ENCODE measurements at places on chromosomes 6 and 20. TPM values are rescaled to one million over a fixed set of nuclear protein-coding genes. Genes with fewer than 3 reads are reported as not detected.

DNA sequence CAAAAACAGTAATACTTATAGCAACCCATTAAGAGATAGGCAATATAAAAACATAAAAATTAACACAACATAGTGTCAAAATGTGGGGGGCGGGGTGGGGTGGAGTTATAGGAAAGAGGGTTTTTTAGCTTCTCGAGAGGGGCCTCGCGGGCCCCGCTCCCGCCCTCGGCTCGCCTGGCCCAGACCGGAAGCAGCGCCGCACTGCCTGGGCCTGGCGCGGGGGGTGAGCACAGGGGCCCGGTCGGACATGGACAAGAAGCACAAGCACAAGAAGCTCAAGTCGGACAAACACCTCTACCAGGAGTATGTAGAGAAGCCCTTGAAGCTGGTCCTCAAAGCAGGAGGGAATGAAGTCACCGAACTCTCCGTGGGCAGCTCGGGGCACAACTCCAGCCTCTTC, 53.4 kb downstream of the REV3L start:
- no peak for DNase-seq

DNA sequence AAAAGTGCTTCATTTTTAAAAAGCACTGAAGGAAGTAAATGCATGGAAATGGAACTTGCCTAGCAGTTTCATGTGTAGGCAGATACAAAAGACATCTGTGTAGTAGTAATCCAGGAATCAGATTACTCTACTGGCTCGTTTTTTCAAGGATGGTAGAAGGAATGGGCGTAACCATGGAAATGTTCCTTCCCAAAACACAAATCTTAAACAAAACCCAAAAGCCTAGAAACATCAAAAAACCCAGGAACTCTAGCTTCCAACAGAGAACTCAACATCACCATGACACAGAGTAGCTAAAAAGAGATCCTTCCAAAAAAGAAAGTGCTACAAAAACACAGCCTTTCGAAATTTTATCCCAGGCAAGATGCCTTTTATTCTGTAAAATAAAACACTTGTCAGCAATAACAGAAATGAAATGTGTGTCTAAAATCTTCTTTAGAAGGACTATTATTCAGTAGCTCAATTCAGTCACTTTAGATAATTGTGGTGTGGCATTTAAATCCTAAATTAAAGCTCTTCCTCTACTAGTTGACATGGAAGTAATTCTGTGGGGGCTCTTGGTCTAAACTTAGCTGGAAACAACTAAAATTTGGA, 81.7 kb downstream of the FAM217A start:
- DNase-seq, result no peak

GRCh38 chr20:35617397-35618262, 2.0 kb downstream of the SPAG4 start:
- DNase-seq, result peak; percentile 67

GRCh38 chr20:47544852-47545251, 43.2 kb downstream of the NCOA3 start:
- no peak for DNase-seq

CST1 gene
- not detected for total RNA-seq

GLP1R gene
- total RNA-seq, result 0.32 TPM

SEL1L2 gene
- not detected for total RNA-seq

- no peak for DNase-seq
Observed at GRCh38 chr6:113077794-113078193, 730.7 kb downstream of the RFPL4B start.

DNA sequence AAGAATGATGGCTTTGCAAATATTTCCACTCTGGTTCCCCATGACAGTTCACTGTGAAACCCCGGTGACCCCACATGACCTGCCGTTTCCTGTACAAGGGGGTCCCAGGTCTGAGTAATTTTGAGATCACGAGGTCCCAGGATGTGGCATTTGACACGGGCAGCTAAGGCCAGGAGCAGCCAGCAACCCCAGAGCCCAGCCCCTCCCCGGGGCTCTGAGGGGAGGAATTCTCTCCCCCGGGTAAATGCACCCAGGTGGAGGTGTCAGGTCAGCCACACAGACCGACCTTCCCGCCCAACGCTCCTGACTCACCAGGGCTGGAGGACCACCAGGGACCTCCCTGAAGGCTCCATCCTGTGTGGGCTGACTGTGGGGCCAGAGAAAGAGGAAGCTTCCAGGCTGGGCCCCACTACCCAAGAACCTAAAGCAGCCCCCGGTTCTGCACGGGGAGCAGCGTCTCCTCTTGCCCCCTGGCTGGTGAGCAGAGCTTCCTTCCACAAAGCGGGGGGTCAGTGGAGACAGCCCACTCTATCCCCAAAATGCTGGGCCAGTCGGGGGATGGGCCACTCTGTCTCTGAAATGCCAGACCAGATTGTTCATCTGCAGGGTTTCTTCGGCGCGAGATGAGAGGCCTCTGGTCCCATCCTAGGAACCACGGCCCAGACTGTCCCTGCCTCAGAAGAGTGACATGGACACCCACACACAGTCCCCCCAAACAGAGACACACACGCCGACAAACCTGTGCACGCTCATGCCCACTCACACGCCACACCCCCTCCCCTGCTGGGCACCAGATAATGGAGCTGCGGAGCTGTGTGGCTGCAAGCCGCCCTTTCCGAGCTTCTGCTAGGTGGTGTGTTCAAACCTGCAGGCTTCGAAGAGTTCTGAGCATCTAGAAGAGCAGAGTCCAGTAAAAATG, 23.4 kb upstream of the SLCO4A1 start:
- DNase-seq, result peak; percentile 84

DEFB132 gene
- not detected for total RNA-seq

DNA sequence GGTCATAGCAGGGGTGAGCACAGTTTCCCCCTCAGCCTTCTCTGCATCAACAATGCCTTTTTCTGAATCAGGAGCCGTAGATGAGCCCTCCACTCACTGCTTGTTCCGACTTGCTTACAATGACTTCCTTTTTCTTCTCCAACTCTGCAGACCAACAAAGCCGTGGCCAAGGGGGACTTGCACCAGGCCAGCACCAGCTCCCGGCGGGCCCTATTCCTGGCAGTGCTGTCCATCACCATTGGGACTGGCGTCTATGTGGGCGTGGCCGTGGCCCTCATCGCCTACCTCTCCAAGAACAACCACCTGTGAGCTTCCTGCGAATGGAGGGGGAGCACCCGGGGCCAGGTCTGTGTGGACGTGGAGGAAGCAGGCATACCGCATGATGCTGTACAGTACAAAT, 195.8 kb downstream of the SYNDIG1 start:
- DNase-seq, result peak; percentile 21

BPIFB1 gene
- not detected for total RNA-seq

GRCh38 chr6:106666282-106667021, 37.1 kb downstream of the QRSL1 start:
- no peak for DNase-seq

CGA gene
- not detected for total RNA-seq

DNA sequence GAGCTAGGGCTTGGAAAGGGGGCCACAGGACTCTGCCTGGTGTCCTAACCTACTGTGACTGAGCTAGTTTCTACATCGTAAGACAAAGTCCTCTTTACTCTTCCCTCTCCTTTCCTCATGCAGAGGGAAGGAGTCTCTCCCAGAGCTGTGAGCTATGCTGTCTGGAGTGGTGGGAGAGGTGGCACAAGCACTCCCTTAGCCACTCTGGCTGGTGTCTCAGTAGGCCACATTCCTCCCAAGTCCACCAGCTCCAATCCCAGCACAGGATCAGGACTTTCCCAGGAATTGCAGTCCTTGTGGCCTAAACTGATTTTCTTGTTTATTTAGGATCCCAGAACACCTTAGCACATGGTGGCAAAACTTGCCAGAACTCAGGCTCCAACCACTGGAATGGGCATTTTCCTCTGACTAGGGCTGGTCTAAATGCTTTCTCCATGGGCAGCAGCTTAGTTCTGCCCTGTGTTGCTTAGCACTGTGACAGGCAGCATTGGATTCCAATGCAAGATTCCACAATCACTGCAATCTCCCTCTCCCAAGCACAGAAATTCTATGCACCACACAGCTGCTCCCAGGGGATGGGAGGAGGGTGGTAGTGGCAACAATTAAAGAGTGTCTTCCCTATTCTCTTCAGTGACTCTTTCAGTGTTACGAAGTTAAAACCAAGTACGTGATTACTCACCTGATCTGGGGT, 733.3 kb downstream of the HACE1 start:
- DNase-seq, result no peak

KHDRBS2 gene
- not detected for total RNA-seq

ANKEF1 gene
- 1.8 TPM for total RNA-seq

DNA sequence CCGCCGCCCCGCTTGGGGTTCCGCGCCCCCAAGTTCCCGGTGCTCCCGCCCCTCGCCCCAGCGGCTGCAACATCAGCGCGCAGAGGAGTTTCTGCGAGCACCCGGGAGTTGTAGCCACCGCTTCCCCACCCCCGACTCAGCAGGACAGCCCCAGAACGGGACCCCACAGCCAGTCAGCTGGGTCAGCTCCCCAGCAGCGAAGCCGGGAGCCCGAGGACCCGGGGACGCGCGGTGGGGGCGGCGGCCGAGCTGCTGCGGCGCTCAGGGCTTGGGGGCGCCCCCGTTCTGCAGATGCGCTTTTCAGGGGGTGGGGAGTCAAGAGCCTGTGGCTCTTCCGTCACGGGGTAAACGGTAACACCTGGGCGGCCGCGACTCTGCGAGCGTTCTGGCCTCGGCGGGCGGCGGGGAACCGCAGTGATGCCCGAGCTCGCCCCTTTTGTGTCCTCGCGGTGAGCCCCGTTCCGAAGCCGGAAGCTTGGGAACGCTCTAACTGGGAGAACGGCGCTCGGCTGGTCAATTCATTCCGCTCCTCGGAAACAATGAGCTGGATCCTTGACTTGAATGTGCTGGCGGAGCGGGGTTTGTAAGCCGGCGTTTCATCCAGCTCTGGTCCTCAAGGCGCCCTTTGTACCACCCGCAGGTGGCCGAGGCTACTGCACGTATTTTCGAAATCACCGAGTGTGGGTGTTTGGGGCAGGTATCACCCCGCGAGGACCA, 774 bp downstream of the PLEKHG1 start:
- peak; percentile 89 for DNase-seq

LGSN gene
- not detected for total RNA-seq

GJA10 gene
- total RNA-seq, result not detected

Measured in activated naive CD4-positive, alpha-beta T cell treated with anti-CD3 and anti-CD28 coated beads, Interleukin-2, amount 50 U/mL, for 72 hours (primary cell).